ENCODE measurements at places on chromosomes 6 and 20. TPM values are rescaled to one million over a fixed set of nuclear protein-coding genes. Genes with fewer than 3 reads are reported as not detected.

GRCh38 chr6:148307405-148307804 is 35.2 kb upstream of the SASH1 start:
- DNase-seq: no peak

- no peak for DNase-seq
Measured at GRCh38 chr20:52313341-52313963, 121.9 kb upstream of the ZFP64 start.

GRCh38 chr6:7730001-7730783 is 4.3 kb downstream of the BMP6 start:
- no peak for DNase-seq

DNA sequence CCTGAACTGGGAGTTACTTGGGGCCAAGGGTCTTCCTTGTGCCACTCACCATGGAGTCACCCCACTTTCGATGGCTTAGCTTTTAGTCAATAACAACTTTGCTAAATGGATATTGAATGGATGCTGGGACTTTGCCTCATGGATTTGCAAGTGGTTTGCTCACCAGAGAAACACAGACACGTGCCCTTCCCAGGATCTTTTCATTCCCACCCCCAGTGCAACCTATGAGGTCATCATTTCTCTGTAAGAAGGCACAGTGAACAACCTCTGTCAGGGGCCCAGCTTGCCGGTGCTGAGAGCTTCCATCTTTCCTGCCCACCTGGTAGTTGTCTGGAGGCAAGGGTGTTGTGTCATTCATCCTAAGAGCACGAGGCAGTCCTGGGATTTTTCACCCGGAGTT is 256.8 kb upstream of the PMEPA1 start:
- no peak for DNase-seq

GRCh38 chr20:13741879-13742278 is 42.8 kb downstream of the ESF1 start:
- DNase-seq: no peak

DNA sequence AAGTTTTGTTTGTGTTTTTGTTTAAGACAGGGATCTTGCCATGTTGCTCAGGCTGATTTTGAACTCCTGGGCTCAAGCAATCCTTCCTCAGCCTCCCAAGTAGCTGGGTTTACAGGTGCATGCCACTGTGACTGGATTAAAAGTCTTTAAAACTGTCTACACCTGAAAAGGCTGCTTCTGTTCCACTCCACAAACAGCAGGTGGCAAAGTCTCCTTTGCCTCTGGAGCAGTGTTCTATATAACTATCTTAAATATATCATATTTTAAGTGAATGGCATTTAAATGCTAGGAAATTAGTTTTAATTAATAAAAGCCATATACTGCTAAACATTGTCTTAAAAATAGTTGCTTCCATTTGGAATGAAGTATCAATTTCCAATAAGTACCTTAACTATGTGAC is 89.2 kb upstream of the BCLAF1 start:
- no peak for DNase-seq

DNA sequence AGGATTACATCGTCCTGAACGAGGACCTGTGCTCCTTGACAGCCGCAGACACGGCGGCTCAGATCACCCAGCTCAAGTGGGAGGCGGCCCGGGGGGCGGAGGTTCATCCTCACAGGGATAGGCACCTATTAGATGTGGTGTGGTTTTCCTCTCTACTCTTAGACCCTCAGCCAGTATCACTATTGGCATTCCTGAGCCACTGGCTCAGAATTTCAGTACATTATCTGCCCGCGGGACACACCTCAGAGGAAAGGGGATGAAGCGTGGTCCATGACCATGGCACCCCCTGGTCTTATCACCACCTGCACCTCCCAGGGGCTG is 34.6 kb upstream of the HLA-G start:
- no peak for DNase-seq

- no peak for DNase-seq
Measured at GRCh38 chr20:12748359-12748994, 260.3 kb upstream of the SPTLC3 start.

DNA sequence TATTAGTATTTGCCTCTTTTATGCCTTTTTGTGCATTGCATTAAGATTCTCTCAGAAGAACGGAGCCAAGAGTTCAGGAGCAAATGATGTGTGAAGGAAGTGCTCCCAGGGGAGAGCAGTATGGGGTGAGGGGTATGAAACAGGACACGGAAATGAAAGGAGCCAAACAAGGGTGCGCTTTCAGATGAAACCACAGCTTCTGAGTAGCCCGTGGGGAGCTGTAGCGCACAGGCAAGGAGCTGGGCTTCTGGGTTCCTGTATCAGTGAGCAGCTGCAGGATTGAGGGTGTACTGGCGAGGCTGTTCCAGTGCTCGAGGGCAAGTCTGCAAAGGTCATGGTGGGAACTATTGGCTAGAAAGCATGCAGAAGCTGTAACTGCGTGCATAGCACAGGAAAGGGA is 25.4 kb downstream of the ANKEF1 start:
- DNase-seq: no peak

DNA sequence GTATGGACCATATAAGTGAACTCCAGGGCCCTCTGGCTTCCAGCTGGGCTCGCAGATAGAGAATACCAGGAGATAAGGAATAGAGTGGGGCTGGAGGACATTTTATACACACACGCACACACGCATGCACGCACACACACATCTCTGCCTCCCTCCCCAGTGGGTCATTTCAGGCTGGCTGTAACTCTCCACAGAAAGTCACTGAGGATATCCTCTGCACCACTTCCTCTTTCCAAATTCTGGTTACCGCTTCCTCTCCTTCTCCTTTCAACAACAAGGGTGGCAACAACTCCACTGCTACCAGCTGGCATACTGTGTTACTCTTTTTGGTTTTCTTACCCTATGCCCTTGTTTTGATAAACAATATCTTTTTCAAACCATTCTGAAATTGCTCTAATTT is 280.2 kb downstream of the COL12A1 start:
- DNase-seq: no peak

- no peak for DNase-seq
Measured at GRCh38 chr20:62494980-62495748, 19.4 kb upstream of the GATA5 start.

- DNase-seq: peak; percentile 12
Measured at GRCh38 chr20:50572938-50573777, 63.0 kb downstream of the PTPN1 start.

DNA sequence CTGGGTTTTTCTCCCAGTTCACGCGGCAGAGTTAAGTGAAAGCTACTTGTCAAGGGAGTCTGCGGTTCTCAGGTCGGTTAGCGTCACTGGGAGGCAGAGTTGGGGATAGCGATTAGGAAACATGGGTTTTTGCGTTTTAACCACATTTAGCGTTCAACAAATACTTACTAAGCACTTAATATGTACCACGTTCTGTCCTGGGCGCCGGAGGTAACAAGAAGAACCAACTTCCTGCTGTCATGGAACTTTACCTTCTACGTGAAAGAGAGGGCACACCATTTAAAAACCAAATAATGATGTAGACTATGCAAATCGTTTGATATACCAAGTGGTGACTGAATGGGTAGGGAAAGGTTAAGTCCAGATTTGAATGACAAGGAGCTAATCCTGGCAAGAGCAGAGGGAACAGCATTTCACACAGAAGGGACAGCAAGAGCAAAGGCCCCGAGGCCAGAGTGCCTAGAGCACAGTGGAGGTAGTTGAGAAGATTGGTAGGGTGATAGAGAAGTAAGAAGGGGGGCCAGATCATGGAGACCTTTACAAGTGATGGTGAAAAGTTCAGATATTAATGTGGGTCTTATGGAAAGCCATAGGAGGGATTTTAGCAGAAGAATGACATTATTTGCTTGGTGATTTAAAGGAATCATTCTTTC is 744 bp downstream of the RIOK1 start:
- no peak for DNase-seq

DNA sequence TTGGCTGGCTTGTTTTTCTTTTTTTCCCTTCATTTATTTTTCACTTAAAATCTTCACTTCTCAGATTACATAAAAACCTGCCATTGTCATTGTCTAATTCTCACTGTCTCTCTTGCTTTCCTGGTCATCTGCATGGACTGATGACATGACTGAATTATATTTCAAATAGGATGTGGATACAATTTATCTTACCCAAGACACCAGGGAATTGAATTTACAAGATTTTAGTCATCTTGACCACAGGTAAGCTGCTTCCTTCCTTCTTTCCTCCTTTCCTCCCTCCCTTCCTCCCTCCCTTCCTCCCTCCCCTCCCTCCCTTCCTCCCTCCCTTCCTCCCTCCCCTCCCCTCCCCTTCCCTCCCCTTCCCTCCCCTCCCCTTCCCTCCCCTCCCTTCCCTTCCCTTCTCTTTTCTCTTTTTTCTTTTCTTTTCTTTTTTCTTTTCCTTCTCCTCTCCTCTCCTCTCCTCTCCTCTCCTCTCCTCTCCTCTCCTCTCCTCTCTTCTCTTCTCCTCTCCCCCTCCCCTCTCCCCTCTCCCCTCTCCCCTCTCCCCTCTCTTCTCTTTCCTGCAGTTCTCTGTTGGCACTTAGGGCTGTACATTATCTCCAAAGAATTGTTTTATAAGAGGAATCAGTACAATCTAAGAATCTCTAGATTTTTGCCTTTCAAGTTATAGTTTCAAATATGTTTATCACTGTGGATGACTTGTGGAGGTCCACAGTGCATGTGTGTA is 171.5 kb downstream of the CARMIL1 start:
- DNase-seq: no peak

GRCh38 chr6:91569071-91569470 is 982.2 kb upstream of the MAP3K7 start:
- no peak for DNase-seq

DNA sequence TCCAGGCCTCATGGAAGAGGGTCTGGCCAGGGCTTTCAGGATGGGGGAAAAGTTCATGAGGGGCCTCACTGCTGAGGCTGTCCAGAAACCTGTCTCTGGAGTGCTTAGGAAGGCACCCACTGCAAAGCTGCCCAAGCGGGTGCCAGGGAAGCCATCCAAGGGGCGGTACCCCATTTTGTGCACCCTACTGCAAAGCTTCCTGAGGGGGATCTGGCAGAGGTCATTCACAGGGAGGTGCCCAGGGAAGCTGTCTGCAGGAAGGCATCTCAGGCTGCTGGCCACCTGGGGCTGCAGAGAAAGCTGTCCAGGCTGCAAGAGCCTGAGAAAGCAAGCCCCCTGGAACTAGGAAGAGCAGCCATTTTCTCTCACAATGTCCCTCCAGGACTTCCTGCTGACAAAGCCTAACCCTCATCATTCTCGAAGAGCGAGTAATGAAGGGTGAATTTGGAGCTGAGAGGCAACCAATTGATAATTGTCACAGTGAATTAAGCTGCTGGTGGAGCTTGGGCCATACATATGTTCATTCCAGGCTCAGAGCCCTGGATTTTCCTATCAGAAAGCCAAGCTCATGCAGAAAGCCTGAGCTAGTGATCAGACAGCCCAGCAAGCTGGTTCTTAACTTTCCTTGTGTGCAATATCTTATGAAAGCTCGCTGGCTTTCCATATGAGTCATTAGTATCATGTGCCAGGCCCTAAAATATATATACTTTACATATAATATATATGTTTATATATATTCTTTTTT is 62.2 kb upstream of the SLC22A16 start:
- no peak for DNase-seq

GRCh38 chr20:62914970-62915457 is 11.3 kb downstream of the DIDO1 start:
- DNase-seq: no peak

DNA sequence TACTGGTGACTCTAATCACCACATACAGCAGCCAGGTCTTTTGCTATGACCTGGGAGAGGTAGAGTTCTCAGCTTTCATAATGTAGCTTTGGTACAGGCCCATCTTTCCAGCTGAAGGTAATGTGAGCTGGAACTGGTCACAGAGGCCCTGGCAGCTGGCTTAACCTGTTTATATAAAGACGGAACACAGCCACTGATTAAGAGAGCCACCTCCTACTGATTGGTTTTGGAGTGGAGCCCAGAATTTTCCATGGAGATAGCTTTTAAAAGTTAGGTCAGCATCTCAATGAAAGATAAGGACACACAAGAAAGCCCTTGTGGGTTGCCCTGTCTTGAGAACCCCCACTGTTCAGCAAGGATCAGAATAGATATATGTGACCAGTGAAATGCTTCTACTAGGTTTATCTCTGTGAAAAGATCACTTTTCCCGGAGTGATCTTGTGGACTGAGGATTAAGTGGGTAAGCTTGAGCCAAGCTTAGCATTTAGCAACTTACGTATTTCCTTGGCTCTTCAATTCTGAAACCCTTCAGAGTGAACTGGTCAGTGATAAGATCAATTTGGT is 213.7 kb upstream of the CITED2 start:
- DNase-seq: no peak

GRCh38 chr6:129849456-129849855 is 11.7 kb downstream of the TMEM244 start:
- DNase-seq: no peak

DNA sequence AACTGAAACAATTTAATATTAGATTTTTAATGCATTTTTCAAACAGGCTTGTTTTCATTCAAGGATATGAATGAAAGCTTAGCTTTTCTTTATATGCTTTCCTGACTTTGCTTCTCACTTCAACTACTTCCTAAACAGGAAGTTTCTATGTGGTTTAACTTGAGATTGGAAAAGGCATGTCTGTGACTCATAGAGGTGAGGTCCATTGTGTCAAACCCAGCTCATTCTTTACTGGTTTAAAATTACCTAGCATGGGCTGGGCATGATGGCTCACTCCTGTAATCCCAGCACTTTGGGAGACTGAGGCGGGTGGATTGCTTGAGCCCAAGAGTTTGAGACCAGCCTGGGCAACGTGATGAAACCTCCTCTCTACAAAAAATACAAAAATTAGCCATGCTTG is 34.4 kb downstream of the EFHC1 start:
- no peak for DNase-seq

DNA sequence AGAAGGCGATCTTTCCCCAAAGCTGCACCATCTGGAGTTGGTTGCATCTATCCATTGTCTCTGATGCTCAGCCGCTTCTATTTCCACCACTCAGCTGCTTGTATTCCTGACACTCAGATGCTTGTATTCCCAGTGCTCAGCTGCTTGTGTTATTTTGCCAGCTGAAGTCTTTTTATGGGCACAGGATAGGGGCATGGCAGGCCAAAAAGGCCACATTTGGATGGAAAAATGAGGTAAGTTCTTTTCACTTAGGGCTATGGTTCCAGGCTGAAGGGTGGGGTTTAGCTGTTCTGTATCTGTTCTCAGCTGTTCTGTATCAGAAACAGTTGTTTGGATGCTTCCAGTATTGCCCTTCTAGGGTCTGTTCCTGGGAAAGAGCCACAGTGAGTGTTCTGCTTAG is 944.9 kb downstream of the QKI start:
- DNase-seq: no peak

- DNase-seq: no peak
Measured at GRCh38 chr20:1817577-1818211, 77.5 kb upstream of the SIRPA start.

GRCh38 chr6:116562614-116563013 is 8.7 kb upstream of the RWDD1 start:
- DNase-seq: no peak

CLDN20 gene
- total RNA-seq: not detected

FAM217A gene
- not detected for total RNA-seq

SLC52A3 gene
- total RNA-seq: not detected

TUBE1 gene
- total RNA-seq: 28.0 TPM

MCHR2 gene
- total RNA-seq: not detected

SPTLC3 gene
- total RNA-seq: not detected

C20orf141 gene
- not detected for total RNA-seq

ADGRG6 gene
- total RNA-seq: not detected

SMOC2 gene
- not detected for total RNA-seq

RNF182 gene
- 0.15 TPM for total RNA-seq

LTA gene
- total RNA-seq: 66.0 TPM

ZBTB46 gene
- total RNA-seq: 0.46 TPM

TAGAP gene
- total RNA-seq: 129 TPM

MYB gene
- 2.8 TPM for total RNA-seq

PTGIS gene
- not detected for total RNA-seq

EDN3 gene
- total RNA-seq: not detected

CFAP61 gene
- total RNA-seq: not detected

ME1 gene
- not detected for total RNA-seq

MOG gene
- not detected for total RNA-seq

LY6G6F gene
- not detected for total RNA-seq

NKX2-2 gene
- not detected for total RNA-seq

All from activated B cell treated with CpG ODN at 0.5 μM for 24 hours (primary cell).